ENCODE measurements at places on chromosomes 3 and 15.
A peak's percentile ranks its signal among the peaks of the same experiment; 100 is the strongest.

DNA sequence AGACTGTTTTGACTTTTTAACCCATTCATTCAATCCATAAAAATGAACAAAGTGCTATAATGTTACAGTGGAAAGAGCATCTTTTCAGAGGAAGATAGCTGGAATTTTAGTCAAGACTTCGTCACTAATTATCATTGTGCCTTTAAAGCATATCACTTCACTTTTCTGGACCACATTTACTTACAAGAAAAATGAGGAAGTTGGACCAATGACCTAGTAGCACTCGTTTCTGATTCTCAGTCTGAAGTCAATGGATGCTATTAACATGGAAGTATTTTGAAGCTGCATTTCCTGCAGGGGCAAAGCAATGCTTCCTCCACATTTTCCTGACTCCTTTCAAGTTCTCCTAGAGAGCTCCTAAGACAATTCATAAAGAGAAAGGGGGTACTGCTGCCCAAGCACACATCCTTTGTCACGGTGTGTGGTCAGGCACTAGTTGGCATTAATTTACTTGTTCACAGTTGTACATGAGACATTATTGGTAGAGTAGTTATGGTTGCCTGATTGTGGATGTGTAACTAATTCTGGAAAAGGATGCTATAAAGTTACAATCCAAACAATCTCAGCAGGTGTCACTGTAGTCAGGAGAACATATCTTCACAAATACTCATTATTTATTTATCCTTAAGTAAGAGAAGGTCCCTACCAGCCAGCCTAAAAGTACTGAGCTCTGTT is 1049.1 kb downstream of the FHIT start:
- peak; percentile 13 for DNase-seq

DNA sequence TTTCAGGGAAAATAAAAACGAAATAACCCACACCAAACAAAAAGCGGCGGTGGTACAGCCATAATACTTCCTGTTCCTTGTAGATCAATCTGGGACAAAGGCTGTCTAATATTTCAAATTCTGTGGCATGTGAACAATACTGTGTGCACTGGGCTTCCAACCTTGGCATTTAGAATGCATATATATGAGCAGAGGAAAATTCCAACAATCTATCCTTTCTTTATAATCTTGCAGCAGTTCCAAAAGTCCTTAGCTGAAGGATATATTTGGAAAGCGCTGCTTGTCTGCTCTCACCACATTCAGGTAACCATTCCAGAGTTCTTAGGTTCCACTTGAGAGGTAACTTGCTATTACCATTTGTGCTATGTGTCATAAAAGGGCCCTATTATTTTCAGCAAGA is 231.8 kb downstream of the RBMS3 start:
- DNase-seq: no peak

DNA sequence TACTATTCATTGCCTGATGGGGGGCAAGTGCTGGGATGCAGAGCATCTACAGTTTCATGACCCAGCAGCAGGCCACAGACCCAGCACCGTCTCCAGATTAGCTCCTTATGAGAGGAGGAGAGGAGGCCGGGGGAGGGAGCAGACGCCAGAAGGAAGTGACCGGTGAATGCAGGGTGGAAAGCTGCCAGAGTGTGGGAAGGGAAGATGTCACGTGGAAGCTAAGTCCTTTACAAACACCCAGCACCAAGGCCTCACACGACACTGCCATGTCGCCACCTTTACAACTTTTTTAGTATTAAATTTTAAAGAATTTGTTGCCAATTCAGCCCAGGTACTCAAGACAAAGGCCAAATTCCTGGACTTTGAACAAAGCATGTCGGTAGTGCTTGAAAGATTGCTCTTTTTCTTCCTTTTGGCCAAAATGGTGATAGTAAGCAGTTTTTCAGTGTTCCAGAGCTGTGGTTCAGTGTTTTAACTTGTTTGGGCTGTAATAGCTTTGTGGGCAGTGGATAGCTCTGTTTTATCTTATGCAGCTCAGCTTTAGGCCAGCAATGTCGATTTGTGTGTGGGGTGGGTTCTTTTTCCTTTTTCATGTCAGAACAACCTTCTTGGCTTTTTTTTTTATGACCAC is 58.2 kb downstream of the ZBTB38 start:
- no peak for DNase-seq

- DNase-seq: no peak
These were observed 48.1 kb downstream of the ALCAM start for GRCh38 chr3:105414841-105415240.

DNA sequence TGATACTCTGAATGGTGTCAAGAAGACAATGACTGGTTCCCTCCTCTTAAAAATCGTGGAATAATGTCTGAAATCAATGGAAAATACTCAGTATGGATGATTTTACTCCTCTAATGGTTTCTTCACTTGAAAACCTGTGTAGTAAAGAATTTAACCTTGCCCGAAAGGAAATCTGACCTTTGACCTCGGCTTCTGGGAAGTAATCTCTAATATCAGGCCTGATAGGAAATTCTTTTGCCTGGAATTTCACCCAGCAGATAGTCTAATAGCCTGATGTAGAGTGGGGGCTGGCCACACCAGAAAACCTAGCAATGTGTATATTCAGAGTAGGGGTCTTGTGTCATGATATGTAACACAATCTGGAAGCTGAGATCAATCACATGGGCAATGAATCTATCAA is 91.5 kb upstream of the GOLIM4 start:
- DNase-seq: no peak

DNA sequence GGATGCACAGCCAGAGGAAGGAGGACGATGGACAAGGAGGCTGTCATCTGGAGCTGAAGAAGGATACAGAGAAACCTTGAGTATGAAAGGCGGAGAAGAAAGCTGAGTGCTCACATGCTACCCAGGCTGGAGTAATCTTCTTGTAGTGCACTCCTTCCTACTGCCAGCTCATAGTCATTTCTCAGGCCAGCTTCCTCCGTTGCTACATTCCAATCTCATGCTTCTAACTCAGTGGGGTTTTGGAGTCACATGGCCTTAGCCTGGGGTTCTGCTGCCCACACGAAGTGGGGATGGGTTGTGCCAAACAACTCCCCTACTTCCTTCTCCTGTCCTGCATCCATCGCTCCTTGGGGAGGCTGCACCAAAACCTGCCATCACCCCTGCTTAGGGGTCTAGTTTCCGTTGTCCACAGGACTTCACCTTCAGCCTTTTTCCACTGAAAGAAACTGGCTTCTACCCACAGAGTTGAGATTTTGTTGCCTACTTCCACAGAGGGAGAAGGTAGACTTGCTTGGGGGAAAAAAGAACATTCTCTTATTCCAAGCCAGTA is 239.9 kb downstream of the EPHB1 start:
- no peak for DNase-seq

GRCh38 chr15:69853544-69853951 is 244.2 kb downstream of the TLE3 start:
- no peak for DNase-seq

DNA sequence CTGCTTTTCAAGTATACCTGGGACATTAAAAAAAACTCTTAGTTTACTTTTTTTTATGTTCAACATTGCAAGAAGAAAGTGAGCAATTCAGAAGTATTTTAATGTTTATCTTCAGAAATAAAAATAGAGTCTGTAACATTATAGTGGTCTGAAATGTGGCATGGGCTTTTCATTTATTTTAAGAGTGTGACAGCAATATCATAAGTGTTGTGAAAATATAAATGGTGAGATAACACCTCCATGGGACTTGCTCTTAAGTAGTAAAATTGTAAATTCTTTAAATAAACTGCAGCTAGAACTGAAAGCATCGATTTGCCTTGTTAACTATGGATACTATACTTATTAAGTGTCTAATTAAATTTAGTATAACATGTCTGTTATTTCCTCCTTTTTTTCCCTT is 48.8 kb upstream of the ZCWPW2 start:
- DNase-seq: no peak

DNA sequence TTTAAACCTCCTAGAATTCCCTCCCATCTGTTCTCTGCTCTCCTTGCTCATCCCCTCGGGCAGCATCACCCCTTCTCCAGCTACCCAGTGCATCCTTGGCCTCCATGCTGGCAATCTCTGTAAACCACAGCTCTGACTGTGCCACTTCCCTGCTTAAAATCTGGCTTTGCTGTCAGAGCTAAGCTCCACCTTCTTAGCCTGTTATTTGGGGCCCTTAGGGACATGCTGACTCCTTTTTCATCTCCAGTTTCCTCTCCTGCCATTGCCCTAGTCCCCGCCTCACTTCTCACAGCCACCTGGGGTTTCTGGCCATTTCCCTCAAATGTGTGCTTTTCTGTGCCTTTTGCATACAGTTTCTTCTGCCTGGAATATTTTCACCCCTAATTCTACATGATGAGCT is 5.7 kb downstream of the SLC6A20 start:
- DNase-seq: no peak

DNA sequence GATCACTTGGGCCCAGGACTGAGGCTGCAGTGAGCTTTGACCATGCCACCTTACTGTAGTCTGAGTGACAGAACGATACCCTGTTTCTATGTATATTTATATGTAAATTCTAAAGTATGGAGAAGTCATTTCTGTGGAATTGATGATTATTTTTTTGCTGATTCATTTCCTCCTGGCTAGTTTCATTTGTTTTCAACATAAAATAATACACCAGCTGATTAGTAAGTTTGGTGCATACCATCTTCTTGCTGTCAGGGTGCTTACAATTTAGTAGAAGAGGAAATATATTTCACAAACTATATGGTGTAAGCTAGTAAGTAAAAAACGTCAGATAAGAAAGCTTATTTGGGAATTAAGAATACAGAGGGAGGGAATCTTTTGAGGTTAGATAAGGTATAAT is 36.0 kb downstream of the SLC25A26 start:
- no peak for DNase-seq

DNA sequence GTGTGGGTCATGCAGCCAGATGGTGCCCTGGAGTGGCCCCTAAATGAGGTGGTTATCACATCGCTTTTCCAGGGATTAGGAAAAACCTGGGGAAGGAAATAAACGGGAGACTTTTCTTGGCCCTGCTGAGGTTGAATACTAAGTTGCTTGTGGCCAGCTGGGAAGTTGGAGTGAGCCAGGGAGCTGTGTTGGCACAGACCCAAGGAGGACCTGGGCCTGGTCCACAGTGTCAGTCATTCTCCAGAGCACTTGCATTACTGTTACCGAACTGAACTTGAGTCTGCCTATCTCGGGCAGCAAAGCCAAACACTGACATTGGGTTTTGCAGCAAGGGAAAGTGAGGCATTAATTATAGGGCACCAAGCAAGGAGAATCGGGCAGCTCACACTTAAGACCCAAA is 339.0 kb downstream of the GABRB3 start:
- no peak for DNase-seq
